NCI-H1092 treated with DMSO at 0.1 percent for 48 hours (cell line): ENCODE measurements at places on chromosomes 13 and 19.

- no peak for DNase-seq
Observed at GRCh38 chr13:113474179-113474578, 16.3 kb downstream of the DCUN1D2 start.

GRCh38 chr19:491146-491741 is 5.0 kb upstream of the MADCAM1 start:
- DNase-seq, result no peak

GRCh38 chr13:50990818-50991506 is 81.4 kb downstream of the RNASEH2B start:
- peak; percentile 79 for DNase-seq

GRCh38 chr19:57099199-57099661 is 20.6 kb upstream of the USP29 start:
- no peak for DNase-seq

DNA sequence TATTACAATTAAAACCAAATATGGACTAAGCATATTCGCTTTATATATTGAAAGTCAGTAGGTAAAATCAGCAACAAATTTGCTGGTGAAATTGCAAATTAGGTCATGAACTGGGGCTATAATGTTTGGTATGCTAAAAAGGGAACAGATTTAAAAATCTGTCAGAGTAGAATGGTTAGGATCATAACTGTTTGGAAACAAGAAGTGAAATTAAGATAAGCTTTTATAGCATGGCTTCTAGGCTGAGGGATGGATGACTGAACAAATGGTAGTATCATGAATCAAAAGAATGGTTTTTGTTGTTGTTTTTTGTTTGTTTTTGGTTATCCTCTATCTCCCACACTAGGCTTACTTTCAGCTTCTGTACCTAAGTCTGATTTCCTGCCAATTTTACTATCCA is 1090.4 kb downstream of the PCDH9 start:
- DNase-seq, result no peak

DNA sequence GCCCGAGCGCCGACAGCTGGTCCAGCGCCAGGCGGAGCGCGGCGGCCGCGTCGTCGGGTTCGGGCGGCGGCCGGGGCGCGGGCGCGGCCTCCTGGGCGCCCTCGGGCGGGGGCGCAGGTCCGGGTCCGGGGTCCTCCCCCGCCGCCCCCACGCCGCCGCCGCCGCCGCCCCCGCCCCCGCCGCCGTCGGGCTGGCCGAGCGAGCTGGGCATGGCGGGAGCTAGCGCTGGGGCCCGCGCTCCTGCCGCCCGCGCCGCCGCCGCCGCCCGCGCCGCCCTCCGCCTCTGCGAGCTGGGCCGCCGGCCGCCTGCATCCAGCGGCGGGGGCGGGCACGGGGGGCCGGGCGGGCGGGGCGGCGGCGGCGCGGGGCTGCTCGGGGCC is 287 bp downstream of the MEX3D start:
- no peak for DNase-seq

- no peak for DNase-seq
Observed at GRCh38 chr13:76523740-76524340, 362.4 kb downstream of the KCTD12 start.

DNA sequence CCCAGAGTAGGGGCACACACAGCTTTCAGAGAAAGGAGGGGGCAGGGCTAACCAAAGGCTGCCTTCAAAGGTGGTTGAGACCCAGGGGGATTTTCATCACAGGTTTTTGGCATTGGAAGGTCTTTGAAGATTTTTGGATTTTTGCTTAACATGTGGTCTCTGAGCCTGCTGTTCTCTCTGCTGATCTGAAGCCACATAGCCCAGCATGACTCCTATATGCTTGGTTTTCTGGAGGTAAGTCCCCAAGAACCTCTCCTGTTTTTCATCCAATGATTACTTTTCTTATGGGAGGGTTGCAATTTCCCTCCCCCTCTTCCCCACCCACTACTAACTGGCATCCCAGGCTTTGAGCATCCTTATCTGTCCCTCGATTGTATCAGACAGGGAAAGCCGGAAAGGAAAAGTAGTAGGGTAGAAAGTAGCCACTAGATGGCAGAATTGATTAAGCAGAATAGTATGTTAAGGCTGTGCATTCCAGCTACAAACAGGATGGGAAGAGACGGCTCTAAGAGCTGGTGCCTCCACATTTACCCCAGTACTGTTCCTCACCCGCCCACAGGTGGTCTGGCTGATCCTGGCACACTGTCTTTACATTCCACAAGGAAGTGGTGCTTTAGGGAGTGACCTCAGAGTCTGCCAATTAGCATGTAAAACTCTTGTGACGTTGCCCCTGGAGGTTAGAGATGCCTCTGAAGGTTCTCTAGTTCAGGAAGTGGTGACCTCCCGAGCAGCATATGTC is 218.9 kb upstream of the EDNRB start:
- peak; percentile 92 for DNase-seq

DNA sequence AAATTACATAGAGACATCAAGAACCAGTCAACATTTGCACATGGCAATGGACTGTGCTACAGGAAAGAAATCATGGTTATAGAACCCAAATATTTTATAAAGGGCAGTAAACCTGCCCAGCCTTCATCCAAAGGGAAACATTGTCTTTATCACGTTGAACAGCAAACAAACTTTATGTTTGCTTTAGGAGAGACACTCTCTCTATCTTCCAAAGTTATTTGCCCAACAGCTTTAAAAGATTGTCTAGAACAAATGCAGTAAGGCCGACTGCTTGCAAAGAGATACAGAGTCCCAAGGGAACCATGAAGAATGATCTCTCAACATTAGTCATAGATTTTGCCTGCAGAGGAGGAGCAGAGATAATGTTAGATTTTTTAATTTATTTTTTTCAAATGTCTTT is 1323.5 kb upstream of the SLC10A2 start:
- no peak for DNase-seq

GRCh38 chr19:55766466-55766865 is 2.5 kb upstream of the RFPL4AL1 start:
- no peak for DNase-seq

- DNase-seq, result no peak
Observed at GRCh38 chr19:45056831-45057230, 18.0 kb downstream of the CLASRP start.

- no peak for DNase-seq
Observed at GRCh38 chr13:75021151-75021550, 460.8 kb downstream of the TBC1D4 start.

DNA sequence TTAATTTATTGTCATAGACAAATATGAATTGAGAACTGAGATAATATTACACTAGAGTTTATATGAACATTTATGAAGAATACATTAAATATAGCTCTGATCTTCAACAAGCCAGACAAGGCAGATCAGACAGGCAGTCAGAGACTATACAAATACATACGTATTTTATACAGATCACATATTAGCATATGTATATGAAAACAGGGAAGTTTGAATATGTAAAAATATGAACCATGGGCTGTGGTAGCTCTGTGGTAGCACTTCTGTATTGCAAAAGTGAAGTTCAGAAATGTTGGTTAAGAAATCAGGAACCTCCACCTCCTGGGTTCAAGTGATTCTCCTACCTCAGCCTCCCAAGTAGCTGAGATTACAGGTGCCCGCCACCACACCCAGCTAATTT is 20.7 kb downstream of the GPR180 start:
- no peak for DNase-seq

DNA sequence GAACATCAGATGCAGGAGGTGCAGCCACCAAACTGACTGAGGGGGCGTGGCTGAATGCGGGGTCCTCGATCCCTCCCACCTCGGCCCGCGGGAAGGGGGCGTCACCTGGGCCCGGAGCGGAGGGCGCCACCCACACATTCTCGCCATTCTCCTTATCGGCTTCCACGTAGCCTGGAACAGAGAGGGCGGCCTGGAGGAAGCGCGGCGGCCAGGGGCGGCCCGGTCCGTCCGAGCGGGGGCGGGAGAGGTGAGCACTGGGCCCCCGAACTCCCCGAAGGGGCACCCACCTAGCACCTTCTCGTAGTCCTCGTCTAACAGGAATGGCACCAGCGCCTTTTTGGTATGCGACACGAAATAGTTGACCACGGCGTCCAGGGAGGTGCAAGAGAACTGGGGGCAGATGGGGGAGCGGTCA is 11.8 kb downstream of the STAP2 start:
- no peak for DNase-seq

- DNase-seq, result no peak
Observed at GRCh38 chr13:91762957-91763356, 364.5 kb downstream of the GPC5 start.

DNA sequence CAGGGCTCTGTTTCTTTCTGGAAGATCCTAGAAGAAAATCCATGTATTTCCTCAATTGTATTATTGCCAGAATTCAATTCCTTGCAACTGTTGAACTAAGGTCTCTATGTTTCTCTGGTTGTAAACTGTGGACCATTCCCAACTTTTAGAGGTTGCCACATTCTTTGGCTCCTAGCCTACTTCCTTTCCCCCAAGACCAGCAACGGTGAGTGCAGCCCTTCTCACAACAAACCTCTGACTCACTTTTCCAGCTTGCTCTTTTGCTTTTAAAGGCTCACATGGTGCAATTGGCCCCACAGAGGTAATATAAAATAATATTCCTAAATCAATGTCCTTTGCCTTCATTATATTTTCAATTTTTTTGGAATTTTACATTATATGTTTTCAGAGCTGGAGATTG is 371.3 kb downstream of the SLITRK5 start:
- no peak for DNase-seq

DNA sequence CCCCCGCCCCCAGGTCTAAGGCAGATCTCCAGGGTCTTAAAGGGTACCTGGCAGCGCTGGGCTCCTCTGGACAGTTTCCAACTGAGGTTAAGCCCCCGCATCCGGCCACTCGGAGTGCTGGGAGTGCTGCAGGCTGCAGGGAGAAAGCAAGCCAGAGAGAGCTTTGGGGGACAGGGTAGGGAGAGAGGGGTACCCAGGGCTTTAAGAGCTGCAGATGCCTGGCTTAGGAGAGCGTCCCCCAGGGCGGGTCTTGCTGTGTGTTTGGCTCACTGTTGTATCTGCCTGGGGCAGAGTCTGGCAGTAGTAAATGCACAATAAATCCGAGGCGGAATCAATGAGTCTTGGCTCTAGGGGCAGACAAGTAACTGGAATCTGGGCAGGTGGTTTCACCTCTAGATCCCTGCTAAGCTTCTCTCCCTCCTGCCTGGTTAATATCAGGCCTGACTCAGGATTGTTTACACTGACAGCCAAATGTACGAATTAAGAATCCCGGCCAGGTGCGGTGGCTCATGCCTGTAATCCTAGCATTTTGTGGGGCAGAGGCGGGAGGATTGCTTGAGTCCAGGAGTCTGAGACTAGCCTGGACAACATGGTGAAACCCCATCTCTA is 798 bp upstream of the COX6B2 start:
- no peak for DNase-seq

- no peak for DNase-seq
Observed at GRCh38 chr19:4499855-4500254, 18.4 kb downstream of the PLIN4 start.

- no peak for DNase-seq
Observed at GRCh38 chr19:57778336-57778735, 8.9 kb downstream of the ZNF586 start.

GRCh38 chr13:97268772-97269171 is 46.6 kb downstream of the MBNL2 start:
- no peak for DNase-seq

DNA sequence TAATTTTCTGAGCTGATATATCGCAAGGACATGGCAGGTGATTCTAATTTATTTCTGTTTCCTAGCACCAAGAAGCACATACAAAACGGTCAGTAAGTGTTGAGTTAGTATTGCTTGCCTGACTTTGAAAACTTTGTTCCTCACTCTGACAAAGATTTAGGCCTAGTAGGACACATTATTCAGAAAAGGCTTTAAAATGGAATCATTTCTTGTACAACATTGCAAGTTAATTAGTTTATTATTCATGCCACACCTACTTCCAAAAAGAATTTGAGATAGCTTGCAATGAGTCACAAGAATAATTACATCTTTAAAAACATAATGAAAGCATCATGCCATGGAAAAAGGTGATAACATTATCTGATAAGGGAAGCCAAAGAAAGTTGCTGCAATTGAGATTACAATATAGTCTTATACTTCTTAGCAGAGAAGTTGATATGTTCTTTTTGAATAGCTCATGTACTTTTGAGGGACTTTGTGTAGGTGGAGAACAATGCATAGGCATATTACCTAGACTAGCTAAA is 474.2 kb downstream of the KLF5 start:
- DNase-seq, result no peak

DNA sequence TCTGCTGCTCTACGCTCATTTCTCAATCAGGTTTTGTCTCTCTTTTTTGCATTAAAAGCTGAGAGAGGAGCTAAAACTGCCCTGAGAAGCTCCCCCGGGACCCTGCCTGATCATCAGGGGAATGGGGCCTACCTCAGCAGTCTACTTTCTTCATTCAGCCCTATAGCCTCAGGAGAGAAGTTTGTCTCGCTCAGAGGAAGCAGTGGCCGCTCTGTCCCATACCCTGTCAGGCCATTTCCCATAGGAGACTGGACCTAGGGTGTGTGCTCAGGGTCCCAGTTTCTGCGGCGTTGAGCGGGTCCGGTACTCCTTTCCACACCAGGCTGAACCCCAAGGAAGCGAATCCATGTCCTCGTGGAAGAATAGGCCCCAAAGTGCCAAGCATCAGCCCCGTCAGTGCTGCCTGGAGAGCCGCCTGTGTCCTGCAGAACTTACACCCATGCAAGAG is 21.7 kb downstream of the UBE2L5 start:
- no peak for DNase-seq

DNA sequence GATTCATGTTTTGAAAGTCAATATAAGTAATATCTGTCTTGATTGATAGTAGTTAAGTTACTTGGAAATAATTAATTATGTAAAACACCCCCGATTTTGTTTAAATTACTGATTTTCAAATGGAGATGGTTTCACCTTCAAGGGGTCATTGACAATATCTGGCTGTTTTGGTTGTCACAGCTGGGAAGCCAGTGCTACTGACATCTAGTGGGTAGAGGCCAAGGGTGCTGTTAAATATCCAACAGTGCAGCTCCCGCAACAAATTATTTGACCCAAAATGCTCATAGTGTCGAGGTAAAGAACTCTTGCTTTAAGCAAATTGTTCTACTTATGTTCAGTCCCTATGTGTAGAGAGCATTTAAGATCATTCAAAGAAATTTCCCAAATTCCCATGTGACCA is 50.6 kb upstream of the PCDH20 start:
- no peak for DNase-seq

DNA sequence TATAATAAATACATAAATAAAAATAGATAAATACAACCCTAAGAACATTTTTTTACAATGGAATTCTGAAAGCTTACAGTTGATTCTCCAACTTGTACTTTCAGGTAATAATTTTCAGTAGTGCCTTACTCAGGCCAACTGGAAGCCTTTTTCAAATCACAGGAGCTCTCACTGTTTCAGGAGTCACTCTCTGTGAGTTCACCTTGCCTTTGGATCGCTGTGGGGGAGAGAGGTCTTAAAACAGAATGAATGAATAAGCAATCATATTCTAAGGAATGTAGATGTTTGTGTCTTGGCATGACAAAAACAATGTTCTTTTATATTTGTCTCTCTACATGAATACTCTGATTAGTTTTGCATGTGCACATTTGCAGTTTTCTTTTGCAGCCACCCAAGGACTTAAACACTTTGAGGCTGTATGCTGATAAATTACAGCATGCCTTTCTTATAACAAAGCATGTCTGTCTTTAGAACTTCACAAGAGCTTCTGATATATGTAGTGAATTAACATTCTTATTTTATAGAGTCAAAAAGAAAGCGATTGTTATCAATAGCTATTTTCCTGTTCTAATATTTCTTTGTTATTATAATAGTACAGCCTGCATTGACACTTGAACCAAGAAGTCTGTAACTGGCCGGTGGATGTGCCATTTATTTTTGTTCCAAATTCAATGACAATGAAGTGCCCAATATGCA is 1111.5 kb upstream of the ATXN8OS start:
- no peak for DNase-seq

- peak; percentile 52 for DNase-seq
Observed at GRCh38 chr19:14072535-14073260, at the start of gene MISP3. MISP3 (plus strand) TSS chr19:14072786; CDS start chr19:14073310, 524 bp downstream.

- no peak for DNase-seq
Observed at GRCh38 chr13:107066355-107066754, 498.4 kb upstream of the ARGLU1 start.
